ENCODE measurements at places on chromosomes 3 and 15.

DNA sequence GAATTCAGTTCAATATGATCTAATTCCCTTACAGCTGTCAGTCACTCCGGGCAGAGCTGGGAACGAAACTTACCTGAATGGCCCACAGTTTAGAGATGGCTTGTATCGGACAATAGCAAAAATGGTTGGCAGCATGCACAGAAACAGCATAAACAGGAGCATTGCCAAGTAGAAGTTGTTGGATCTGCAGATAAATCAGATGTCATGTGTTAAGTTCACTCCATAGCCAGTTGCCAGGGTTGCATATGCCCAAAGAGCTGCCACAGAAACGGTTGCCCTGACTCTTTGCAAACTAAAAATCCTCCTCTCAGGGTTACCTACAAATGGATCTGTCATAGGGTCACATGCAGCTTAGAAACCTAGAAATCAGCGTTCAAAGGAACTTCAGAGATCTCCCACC lies 15.4 kb upstream of the STARD5 start:
- no peak for DNase-seq

- DNase-seq, result no peak
Measured at GRCh38 chr3:28386049-28386448, 37.4 kb upstream of the AZI2 start.

- DNase-seq, result no peak
Measured at GRCh38 chr3:46325645-46326300, 28.1 kb upstream of the CCR2 start.

DNA sequence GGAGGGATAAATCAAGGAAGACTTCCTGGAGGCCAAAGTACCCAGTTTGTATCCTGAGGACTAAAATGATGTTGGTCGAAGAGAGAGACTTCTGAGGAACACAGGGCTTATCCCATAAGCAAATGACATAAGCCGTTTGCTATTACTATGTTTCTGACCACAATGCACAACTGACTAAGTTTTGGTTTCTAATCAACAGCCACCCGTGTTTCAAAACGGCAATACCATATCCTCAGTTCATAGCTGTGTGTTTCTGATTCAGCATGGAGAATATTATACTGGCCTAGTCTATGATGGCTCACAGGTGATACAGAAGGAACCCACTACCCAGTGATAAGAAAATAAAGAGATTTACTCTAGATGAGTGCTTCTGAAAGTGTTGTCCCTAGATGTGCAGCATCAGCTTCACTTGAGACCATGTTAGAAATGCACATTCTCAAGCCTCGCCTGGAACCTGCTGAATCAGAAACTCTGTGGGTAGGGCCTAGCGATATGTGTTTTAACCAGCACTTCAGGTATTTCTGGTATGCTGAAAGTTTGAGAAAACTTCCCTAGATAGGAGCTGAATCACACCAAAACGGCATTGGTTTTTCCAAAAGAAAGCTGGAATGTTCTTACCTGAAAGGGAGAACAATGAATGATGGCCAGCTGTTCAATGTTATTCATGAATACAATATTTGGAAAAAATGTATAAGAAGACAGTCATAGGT lies 639.7 kb upstream of the NR2F2 start:
- no peak for DNase-seq

- DNase-seq, result no peak
Measured at GRCh38 chr3:197376020-197376419, 77.6 kb upstream of the DLG1 start.

DNA sequence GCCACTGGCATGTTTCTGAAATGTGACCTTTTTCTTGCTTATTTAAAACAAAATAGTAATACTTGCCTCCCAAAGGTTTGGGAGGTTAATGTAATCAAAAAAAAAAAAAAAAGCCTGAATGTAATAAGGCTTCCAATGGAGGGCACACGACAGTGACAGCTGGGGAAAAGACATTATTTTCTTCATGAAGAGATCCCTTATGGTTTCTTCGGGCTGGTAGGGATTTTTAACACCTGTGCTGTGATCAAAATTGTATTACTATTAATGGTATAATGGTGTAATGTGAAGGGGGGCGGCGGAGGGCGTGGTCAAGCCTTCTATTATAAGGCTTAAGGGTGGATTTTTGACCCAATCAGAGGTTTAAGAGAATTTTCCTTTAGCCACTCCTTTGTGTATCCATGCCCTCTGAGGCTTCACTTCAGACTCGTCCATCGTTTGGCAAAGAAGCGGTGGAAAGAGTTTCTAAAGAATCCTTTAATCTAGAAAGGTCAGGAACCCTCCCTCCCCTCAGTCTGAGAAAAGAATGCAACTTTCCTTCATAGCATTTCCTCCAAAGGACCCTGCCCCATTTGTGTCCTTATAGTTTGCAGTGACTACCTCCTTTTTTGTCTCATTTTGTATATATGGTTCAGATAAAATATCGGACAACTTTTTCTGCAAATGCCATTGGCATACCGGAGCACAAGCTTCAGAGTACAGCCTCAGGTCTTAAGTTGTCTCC lies 89.5 kb upstream of the CHD2 start:
- DNase-seq, result no peak

- no peak for DNase-seq
Measured at GRCh38 chr15:90460142-90460824, 69.4 kb upstream of the CRTC3 start.
